ENCODE measurements at places on chromosomes 5 and 9.

DNA sequence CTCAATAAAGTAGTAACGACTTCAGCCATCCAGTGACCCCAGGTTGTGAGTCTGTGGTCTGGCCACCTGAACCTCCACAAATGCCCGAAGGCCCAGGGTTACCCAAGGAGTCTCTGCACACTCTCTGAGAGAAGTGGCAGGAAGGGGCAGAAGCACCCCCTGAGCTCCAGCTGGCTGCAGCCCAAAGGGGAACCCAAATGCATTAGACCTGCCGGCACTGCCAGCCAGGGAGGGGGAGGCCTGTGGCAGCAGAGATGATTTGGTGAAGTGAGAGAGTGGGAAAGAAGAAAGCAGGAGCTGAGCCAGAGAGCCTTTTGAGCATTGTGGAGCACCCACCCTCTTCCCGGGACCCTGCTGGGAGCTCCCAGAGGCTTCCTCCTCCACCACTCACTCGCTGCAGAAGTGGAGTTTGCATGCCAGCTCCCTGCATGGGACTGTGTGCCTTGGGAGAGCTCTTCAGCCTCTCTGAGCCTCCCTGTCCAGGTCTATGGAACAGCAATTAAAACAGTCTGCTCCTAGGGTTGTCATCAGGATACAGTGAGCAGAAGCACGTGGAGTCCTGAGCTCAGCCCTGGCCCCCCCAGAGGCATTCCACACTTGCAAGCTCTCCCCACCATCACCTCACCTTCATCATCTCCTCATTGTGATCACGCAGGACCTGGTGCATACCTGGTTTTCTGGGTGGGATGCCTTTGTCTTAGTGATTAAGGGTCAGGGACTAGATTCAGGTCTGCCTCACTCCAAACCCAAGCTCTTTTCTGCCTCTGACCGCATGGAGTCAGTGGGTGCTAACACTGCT, 13.8 kb upstream of the ANGPTL2 start:
- no peaks in the 10 kb centered on the region for H3K27me3 ChIP-seq
- no peak overlapping the region for H3K4me3 ChIP-seq
- no peaks in the 10 kb centered on the region for H3K36me3 ChIP-seq
- H3K4me1 ChIP-seq: peaks cover 60% of the 10 kb centered on the region

GRCh38 chr5:18483451-18483850, 849.2 kb downstream of the TAF11L14 start:
- no peak for DNase-seq
- H3K27ac ChIP-seq: no peak overlapping the region
- no peaks in the 10 kb centered on the region for H3K36me3 ChIP-seq

- no peak for DNase-seq
- H3K27ac ChIP-seq: no peak overlapping the region
- no peaks in the 10 kb centered on the region for H3K4me1 ChIP-seq
- no peaks in the 10 kb centered on the region for H3K27me3 ChIP-seq
- no peak overlapping the region for H3K4me3 ChIP-seq
- H3K36me3 ChIP-seq: no peaks in the 10 kb centered on the region
These were observed 322.2 kb downstream of the NDUFS4 start for GRCh38 chr5:53882676-53883031.

- no peaks in the 10 kb centered on the region for H3K27me3 ChIP-seq
- H3K27ac ChIP-seq: no peak overlapping the region
These were observed 7.7 kb upstream of the CPEB4 start for GRCh38 chr5:173880306-173880985.

DNA sequence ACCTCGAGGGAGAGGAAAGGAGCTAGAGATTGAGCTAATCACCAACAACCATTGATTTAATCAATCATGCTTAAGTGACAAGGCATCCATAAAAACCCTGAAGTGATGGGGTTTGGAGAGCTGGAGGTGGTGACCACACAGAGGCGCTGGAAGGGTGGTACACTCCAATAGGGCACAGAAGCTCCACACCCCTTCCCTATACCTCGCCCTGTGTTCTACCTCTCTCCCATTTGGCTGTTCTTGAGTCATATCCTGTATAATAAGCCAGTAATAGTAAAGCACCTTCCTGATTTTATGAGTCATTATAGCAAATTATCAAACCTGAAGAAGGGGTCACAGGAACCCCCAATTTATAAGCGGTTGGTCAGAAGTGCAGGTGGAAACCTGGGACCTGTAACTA, 18.3 kb downstream of the ACTL7B start:
- H3K36me3 ChIP-seq: no peaks in the 10 kb centered on the region
- H3K27me3 ChIP-seq: no peaks in the 10 kb centered on the region
- no peak overlapping the region for H3K4me3 ChIP-seq
- H3K4me1 ChIP-seq: no peaks in the 10 kb centered on the region
- H3K27ac ChIP-seq: no peak overlapping the region

- H3K36me3 ChIP-seq: no peaks in the 10 kb centered on the region
- no peaks in the 10 kb centered on the region for H3K4me1 ChIP-seq
- DNase-seq: no peak
- no peaks in the 10 kb centered on the region for H3K27me3 ChIP-seq
- no peak overlapping the region for H3K4me3 ChIP-seq
- no peak overlapping the region for H3K27ac ChIP-seq
These were observed 418.1 kb upstream of the KLF4 start for GRCh38 chr9:107907715-107908114.

GRCh38 chr9:116646661-116647514, 40.2 kb upstream of the TRIM32 start:
- H3K27me3 ChIP-seq: no peaks in the 10 kb centered on the region
- no peaks in the 10 kb centered on the region for H3K36me3 ChIP-seq
- no peak overlapping the region for H3K4me3 ChIP-seq
- DNase-seq: no peak
- no peaks in the 10 kb centered on the region for H3K4me1 ChIP-seq

DNA sequence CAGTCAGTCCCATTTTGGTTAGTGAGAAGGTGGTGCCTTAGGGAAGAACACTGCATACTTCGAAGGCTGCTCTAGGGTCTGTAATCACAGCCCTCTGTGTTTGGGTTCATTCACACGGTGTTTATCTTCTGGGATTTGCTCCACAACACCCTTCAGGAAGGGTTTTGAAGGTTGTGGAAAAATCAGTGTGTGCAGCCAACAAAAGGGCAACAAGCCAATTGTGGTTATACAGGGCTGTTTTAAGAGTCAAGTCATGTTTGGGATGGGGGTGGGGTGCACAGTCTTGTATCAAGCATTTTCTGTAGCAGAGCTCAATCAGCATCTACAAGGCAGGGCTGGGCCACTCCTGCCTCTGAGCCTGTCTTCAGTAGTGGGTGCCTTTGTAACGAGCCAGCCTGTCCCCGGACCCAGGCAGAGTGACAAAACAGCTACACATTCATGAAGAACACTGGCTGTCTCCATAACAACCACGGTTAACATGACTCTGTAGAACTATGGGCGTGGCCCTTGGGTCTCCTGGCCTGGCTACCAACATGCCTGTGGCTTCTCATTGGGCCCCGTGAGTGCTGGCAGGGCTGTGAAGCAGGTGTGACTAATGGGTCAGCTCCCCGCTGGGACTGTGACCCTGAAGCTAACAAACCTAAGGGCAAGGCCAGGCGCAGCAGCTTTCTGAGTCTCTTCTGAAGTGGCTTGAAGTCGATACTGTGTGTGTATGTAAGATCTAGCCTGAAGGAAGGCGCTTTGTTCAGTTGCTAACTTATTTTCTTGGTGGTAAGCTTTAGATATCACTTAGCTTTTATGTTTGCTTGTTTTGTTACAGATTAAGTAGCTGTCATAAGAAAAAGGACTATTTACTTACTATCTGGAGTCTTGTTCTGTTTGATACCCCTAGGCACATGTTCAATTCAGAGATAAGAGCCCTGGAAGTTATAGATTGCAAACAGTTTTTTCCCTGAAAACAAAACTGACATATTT, 27.9 kb upstream of the GOLM1 start:
- H3K36me3 ChIP-seq: no peaks in the 10 kb centered on the region
- H3K27me3 ChIP-seq: no peaks in the 10 kb centered on the region
- H3K4me3 ChIP-seq: no peak overlapping the region
- no peak overlapping the region for H3K27ac ChIP-seq
- no peaks in the 10 kb centered on the region for H3K4me1 ChIP-seq
- DNase-seq: no peak

DNA sequence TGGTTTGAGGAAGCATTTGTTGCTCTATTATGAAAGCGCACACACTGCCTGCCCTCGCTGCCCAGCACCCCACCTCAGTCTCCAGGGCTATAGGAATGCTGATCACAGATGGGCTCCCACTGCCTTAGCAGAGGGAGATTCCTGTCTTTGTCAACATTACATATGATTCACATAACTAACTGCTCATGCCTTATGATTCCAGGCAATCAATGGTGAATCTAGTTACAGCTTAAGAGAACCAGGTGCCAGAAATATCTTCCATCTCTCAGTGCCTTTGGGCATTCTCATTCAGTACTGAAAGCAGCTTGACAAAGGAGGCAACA, 458.9 kb upstream of the C9orf72 start:
- no peaks in the 10 kb centered on the region for H3K36me3 ChIP-seq
- H3K27ac ChIP-seq: no peak overlapping the region
- no peaks in the 10 kb centered on the region for H3K27me3 ChIP-seq
- no peaks in the 10 kb centered on the region for H3K4me1 ChIP-seq
- DNase-seq: no peak
- H3K4me3 ChIP-seq: no peak overlapping the region

- no peak for DNase-seq
- H3K36me3 ChIP-seq: no peaks in the 10 kb centered on the region
- no peak overlapping the region for H3K4me3 ChIP-seq
These were observed 41.9 kb downstream of the LURAP1L start for GRCh38 chr9:12816656-12817101.

- H3K27me3 ChIP-seq: no peaks in the 10 kb centered on the region
- H3K36me3 ChIP-seq: no peaks in the 10 kb centered on the region
- no peak overlapping the region for H3K27ac ChIP-seq
- no peak for DNase-seq
These were observed 64.7 kb upstream of the ATG10 start for GRCh38 chr5:81907012-81907635.

GRCh38 chr5:10735569-10736276, 25.3 kb downstream of the DAP start:
- H3K27me3 ChIP-seq: no peaks in the 10 kb centered on the region
- peaks cover 6% of the 10 kb centered on the region for H3K4me1 ChIP-seq
- H3K36me3 ChIP-seq: peaks cover 7% of the 10 kb centered on the region
- no peak overlapping the region for H3K4me3 ChIP-seq

DNA sequence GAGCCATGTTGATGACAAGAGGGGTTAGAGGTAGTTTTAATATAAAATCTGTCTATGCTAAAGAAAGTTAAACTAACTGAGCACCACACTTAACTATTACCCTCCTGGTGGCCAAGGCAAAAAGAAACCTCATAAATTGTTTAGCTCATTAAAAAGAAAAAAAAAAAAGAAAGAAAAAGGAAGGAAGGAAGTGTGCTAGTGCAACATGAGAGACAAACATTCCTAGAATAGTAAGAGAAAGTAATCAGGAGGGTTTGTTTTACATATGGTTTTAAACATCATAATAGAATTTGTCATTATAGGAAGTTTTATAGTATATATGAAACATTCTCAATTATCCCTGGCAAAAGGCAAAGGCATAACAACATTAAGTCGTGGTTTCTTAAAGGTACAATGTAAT, 152.3 kb downstream of the SNX18 start:
- H3K27me3 ChIP-seq: no peaks in the 10 kb centered on the region
- no peaks in the 10 kb centered on the region for H3K36me3 ChIP-seq
- no peak overlapping the region for H3K4me3 ChIP-seq

DNA sequence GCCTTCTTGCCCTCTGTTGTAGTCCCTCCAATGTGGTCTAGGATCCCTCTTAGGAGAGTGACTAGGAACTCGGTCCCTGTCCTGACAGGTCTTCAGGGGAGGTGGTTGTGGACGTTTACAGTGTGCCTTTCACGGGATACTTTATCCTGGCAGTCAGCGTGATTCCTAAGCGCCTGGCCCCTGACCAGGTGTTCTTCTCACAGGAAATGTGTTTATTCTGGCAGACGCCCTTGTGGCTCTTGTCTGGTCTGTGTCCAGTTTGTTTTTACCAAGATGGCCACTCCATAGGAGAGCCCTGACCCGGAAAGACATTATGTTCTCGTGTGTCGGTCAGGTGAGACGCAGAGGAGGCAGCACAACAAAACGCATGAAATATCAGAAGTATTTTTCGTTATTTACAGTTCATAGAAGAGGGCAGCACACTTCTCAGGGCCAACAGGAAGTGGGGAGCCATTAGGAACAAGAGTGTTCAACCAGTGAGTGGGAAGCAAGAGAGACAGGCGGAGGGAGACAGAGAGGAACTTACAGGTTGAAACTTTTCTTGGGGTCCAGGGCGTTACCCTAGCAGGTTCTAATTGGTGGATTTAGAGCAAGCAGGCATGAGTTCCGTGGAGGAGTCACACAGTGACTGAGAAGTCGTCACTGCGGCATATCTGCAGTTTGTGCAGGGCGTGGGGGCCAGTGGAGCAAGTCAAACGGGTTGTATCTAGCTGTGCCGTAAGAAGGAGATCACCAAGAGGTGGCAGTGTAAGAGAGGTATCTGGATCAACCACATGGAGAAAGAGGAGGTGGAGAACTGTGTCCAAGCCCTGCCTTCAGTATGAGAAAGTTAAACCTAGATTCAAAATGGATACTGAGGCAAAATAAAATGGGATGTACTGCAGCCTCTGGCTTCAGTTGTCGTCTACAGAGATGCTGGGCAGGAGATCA, 412.9 kb downstream of the ZSWIM6 start:
- H3K4me1 ChIP-seq: no peaks in the 10 kb centered on the region
- DNase-seq: no peak
- no peaks in the 10 kb centered on the region for H3K27me3 ChIP-seq
- H3K27ac ChIP-seq: no peak overlapping the region
- no peaks in the 10 kb centered on the region for H3K36me3 ChIP-seq
- H3K4me3 ChIP-seq: no peak overlapping the region

GRCh38 chr5:108233617-108234155, 148.2 kb downstream of the FBXL17 start:
- no peak overlapping the region for H3K27ac ChIP-seq
- H3K4me3 ChIP-seq: no peak overlapping the region
- H3K36me3 ChIP-seq: no peaks in the 10 kb centered on the region
- no peak for DNase-seq

DNA sequence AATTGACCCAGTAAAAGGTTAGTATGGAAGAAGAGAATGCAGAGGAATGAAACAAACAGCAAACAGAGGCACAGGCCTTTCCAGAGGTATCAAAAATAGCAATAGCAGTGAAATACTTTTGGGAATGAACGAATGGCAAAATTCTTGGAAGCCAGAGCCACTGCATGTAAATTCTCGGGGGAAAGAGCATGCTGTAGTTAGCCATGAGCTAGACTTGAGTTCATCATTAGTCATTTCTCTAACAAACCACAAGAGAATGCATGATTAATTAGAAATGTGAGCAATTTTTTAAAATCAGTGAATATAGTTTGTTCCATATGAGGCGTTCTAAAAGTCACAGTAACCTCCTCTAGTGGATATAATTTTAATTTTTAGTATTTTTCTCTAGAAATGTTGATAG, 170.3 kb upstream of the PRR16 start:
- H3K27me3 ChIP-seq: no peaks in the 10 kb centered on the region
- H3K4me3 ChIP-seq: no peak overlapping the region
- H3K36me3 ChIP-seq: no peaks in the 10 kb centered on the region

GRCh38 chr5:141439411-141440141, 9.3 kb downstream of the PCDHGA12 start:
- no peaks in the 10 kb centered on the region for H3K4me1 ChIP-seq
- no peak for DNase-seq
- H3K27me3 ChIP-seq: no peaks in the 10 kb centered on the region
- H3K4me3 ChIP-seq: no peak overlapping the region
- no peak overlapping the region for H3K27ac ChIP-seq

All from sigmoid colon (tissue), 7 donors.